ENCODE measurements at places on chromosomes 5 and 9.

DNA sequence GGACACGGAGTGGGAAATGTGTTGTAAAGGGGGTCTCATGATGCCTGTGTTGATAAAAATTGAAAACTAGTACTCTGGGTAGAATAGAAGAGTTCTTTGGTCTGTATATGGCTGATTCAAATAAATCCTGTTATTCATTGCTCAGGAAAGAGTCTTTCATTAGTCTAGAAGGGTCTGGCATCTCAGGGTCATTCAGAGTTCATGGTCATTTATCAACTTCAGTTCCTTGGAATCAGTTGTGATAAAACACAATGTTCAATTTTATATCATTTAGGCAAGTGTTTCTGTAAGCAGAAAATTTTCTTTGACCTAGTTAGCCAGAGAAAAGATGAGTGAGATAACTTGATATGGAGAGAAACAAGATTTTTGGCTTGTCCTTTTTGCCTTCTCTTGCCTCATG lies 36.3 kb downstream of the SPATA31D1 start:
- no peak for DNase-seq

GRCh38 chr9:91182429-91183225 lies 179.1 kb downstream of the AUH start:
- no peak for DNase-seq

- DNase-seq, result no peak
Observed at GRCh38 chr9:70642341-70642740, 227.9 kb upstream of the KLF9 start.

GRCh38 chr9:131781069-131781468 lies 41.2 kb upstream of the RAPGEF1 start:
- no peak for DNase-seq

DNA sequence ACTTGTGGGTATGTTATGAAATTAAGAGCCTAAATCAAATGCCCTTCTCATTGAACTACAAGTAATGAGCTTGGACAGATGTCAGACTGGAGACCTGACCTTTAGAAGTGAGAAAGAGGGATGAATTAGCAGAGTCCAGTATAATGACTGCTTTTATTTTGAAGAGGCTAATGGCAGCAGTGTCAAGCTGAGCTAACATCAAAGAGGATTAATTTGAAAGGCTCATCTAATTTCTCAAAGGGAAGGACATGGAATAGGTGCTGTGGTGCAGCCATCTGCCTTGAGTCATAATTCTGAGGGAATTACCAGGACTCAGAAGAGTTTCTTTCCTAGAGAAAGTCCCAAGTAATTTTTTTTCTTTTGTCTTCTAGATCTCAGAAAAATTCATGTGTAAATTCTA lies 57.6 kb downstream of the FAM81B start:
- DNase-seq, result no peak

GRCh38 chr9:137026828-137027227 lies 1.2 kb downstream of the ABCA2 start:
- no peak for DNase-seq

- no peak for DNase-seq
Observed at GRCh38 chr5:141680751-141681201, 1.3 kb downstream of the ARAP3 start.

- no peak for DNase-seq
Observed at GRCh38 chr5:135642488-135642870, 63.7 kb upstream of the CXCL14 start.

GRCh38 chr5:172945151-172945550 lies 14.1 kb upstream of the RPL26L1 start:
- DNase-seq, result no peak

GRCh38 chr5:16411741-16412455 lies 53.7 kb downstream of the ZNF622 start:
- DNase-seq, result no peak

DNA sequence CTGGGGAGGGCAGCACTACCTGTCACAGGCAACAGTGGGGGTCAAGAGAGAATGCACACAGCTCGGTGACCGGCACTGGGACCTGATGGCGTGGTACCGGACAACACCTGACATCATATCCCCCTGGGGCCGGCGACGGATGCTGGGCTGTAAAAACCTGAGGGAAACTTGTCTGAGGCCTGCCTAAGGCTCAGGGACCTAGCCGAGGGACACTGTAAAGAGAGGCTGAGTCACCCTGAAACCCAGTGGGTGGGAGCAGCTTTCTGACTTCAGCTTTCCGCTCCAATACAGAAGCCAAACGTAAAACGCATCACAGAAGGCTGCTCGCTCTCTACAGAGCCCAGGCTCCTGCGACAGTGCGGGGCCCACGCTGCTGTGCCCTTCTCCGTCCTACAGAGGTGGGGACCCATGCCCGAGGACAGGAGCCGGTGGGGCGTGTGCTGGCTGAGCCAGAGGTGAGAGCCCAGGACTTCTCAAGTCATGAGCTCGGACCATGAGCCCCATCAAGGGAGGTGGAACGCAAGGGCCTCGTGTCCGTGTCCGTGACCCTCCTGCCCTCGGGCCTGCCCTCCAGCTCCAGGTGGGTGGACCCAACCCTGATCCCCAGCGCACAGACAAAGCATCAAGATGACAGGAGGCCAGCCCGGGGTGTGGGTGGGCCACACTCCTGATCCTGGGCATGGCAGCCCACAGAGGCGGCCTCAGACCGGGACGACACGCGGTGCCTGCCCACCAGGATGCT lies 5.3 kb downstream of the RALGDS start:
- DNase-seq, result no peak

DNA sequence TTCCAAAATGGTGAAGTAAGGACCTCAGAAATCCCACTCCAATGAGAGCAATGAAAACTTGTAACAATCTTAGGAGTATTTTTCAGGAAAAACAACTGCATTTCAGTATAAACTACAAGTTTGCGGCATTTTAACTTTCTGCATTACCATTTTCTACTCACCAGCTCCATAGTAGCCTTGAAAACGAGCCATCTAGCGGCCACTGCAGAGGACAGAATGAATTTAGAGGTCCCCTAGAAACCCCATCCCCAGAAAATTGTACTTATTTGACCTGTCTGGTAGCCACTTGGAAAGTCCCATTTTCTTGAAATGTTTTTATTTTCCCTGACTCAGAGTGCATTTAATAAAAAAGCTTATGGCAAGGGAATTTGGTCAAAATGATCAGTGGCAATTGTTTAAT lies 205.4 kb upstream of the ITGA1 start:
- DNase-seq, result no peak

DNA sequence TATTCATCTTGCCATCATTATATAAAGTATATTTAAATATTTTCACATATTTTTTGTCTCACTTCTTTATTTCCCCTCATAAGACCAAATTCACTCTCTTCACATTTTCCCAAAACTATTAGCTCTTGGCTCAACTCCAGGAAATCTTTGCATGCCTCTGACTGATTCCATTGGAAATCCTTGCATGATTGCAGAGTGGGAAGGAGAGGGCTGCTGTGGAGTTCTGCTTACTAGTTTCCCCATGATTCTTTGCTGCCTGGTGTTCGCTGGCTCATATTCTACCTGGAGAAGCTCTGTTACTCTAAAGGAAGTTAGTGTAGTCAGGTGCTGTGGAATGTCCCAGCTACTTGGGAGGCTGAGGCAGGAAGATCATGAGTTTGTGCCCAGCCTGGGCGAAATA lies 41.9 kb downstream of the LIX1 start:
- DNase-seq, result no peak

- no peak for DNase-seq
Observed at GRCh38 chr9:90432951-90433350, 209.7 kb downstream of the DIRAS2 start.

- no peak for DNase-seq
Observed at GRCh38 chr9:6076851-6077250, 61.4 kb upstream of the RANBP6 start.

DNA sequence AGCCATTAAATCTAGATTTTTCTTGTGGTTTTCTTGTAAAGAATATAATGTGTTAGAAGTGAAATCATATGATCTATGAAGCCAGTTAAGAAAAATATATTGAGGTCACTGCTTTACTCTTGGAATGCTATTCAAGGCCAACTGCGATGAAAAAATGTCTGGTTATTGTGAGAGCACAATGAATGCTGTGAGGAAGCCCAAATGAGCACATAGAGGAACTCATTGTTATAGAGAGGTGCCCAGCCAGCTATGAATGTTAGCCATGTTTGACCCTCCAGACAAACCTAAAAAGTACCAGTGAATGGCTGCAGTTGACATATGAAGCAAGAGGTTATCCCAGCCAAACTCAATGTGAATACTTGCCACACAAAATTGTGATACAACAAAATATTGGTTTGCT lies 359.8 kb upstream of the FAM174A start:
- no peak for DNase-seq
